ENCODE measurements at places on chromosomes 1 and 21.

- H3K27me3 ChIP-seq, result peaks cover 4% of the 10 kb centered on the region
- no peak overlapping the region for H3K4me3 ChIP-seq
- H3K36me3 ChIP-seq, result no peaks in the 10 kb centered on the region
- ATAC-seq, result no peak
- no peaks in the 10 kb centered on the region for H3K4me1 ChIP-seq
Measured at GRCh38 chr1:61227857-61228550, 145.6 kb downstream of the NFIA start.

DNA sequence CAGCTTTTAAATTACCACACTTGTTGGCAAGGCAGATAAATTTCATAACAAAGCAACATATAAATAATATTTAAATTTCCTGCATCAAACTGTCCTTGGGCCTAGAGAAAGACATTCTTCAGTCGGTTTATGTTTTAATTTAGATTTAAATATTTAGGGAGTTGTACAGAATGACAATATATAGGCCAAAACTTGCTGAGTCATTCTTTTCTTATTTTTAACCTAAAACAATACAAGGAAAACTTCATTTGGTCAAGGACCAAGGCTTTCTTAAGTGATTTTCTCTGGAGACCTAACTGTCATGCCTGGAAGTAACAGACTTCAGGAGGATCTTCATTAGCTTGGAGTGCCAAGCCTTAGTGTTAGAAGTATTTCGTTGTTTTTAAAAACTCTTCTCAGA is 5.6 kb downstream of the MAP10 start:
- H3K27me3 ChIP-seq, result no peaks in the 10 kb centered on the region
- no peak for ATAC-seq
- no peak overlapping the region for H3K4me3 ChIP-seq
- H3K36me3 ChIP-seq, result no peaks in the 10 kb centered on the region
- no peak overlapping the region for H3K27ac ChIP-seq

GRCh38 chr1:162561616-162562469 is at the start of gene UAP1:
UAP1 (plus strand) TSS chr1:162561722; CDS start chr1:162566069, 4,347 bp downstream.
- H3K27me3 ChIP-seq, result no peaks in the 10 kb centered on the region
- peak; percentile 47 for ATAC-seq
- peaks cover 20% of the 10 kb centered on the region for H3K36me3 ChIP-seq

DNA sequence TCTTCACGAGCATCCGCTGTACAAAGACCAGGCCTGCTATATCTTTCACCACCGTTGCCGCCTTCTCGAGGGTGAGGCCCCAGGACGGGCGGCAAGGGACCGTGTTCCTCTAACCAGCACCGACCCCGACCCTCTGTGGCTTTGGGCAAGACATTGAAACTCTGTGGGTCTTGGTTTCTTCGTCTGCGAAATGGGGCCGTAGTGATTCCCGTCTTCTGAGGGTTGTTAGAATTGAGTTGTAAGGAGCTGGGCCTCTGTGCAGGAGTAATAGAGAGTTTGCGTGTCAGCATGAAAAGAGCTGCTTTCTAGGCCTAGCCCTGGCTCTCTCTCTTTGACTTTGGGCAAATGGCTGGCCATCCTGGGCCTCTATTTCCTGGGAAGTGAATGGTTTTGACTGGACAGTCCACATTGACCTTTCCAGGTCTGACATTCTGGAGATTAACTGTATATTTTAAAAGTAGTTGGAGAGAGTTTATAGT is 591 bp downstream of the MRPL37 start:
- peaks cover 50% of the 10 kb centered on the region for H3K36me3 ChIP-seq
- peak overlapping the region; percentile 98 for H3K4me3 ChIP-seq
- peak; percentile 11 for ATAC-seq
- H3K4me1 ChIP-seq, result peaks cover 23% of the 10 kb centered on the region

- peaks cover 21% of the 10 kb centered on the region for H3K4me1 ChIP-seq
- H3K27me3 ChIP-seq, result no peaks in the 10 kb centered on the region
- no peak for ATAC-seq
Measured at GRCh38 chr1:53342735-53343470, 15.0 kb upstream of the LRP8 start.

DNA sequence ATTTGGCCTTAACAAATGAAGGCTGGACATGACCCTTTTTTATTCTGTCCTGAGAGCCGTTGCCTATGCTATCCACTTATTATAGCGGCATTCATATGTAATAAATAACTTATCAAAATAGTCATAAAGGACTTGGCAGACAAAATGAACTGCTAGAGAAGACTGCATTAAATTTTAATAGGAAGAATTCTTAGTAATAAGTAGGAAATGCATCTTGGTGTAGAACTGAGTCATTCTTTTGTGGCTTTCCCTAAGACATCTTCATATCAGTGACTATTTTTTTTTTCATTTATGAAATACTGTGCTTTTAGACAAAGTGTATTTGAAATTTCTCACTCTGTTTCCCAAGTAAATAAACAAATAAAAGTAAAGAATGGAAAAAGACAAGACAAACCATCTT is 45.6 kb downstream of the PBX1 start:
- no peaks in the 10 kb centered on the region for H3K4me1 ChIP-seq
- H3K27ac ChIP-seq, result no peak overlapping the region
- no peak for ATAC-seq
- no peaks in the 10 kb centered on the region for H3K36me3 ChIP-seq

DNA sequence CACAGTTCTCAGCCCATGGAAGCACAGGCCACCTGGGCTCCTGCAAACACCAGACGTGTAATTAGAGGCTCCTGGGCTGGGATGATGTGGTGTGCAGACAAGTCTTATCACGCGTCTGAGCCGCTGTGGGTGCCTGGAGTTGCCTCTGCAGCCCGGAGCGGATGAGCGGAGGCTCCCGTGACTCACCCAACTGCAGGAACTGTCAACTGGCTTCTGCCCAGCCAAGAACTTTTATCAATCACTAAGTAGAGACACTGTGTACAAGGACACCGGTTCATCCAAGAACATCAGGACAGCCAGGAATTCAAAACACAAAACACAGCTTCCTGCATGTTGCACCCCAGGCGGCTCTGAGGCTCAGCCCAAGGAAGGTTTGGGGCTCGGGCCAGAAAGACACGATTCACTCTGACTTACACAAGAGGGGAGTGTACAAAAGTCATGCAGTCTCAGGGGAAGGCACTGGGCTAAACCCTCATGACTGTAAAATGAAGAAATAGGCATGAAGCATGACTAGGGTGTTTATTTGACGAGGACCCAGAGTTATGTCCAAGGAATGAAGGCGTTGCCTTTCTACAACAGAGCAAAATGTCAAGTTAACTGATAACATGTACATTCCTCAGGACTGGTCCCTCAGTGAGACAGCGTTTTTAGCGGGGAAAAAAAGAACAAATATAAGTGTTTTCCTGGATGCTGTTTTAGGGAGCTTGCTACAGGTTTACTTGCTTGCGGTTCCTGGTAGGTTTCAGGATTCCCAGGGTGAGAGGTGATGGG is 21.1 kb downstream of the ERRFI1 start:
- H3K27me3 ChIP-seq, result no peaks in the 10 kb centered on the region
- no peak for ATAC-seq
- H3K27ac ChIP-seq, result no peak overlapping the region
- no peak overlapping the region for H3K4me3 ChIP-seq
- H3K36me3 ChIP-seq, result peaks cover 5% of the 10 kb centered on the region

- H3K27me3 ChIP-seq, result no peaks in the 10 kb centered on the region
- no peaks in the 10 kb centered on the region for H3K4me1 ChIP-seq
- no peak for ATAC-seq
- H3K4me3 ChIP-seq, result no peak overlapping the region
- no peak overlapping the region for H3K27ac ChIP-seq
- H3K36me3 ChIP-seq, result peaks cover 92% of the 10 kb centered on the region
Measured at GRCh38 chr1:161843156-161843555, 77.0 kb downstream of the ATF6 start.

- peaks cover 12% of the 10 kb centered on the region for H3K4me1 ChIP-seq
- ATAC-seq, result peak; percentile 97
- H3K36me3 ChIP-seq, result no peaks in the 10 kb centered on the region
- H3K4me3 ChIP-seq, result peak overlapping the region; percentile 29
Measured at GRCh38 chr1:117346206-117346928, 20.9 kb upstream of the MAN1A2 start.

DNA sequence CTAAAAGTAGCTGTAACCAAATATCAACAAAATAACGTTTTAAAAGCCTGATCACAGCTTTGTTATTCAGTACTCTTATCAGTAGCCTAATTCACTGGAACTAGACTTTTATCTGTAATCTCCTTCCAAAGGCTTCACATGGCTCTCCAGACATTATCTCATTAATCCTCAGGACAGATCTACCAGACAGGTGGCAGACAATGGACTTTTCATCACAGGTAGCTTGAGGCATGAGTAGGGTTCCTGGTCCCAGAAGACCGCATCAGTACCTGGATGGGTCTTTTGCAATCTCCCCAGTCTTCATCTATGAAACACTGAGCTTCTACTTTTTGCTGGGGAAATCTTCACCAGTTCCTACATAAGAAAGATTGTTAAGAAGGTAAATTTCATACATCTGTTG is 132.2 kb upstream of the FOXD3 start:
- H3K27me3 ChIP-seq, result peaks cover 10% of the 10 kb centered on the region
- no peaks in the 10 kb centered on the region for H3K4me1 ChIP-seq
- no peak for ATAC-seq
- H3K27ac ChIP-seq, result no peak overlapping the region

DNA sequence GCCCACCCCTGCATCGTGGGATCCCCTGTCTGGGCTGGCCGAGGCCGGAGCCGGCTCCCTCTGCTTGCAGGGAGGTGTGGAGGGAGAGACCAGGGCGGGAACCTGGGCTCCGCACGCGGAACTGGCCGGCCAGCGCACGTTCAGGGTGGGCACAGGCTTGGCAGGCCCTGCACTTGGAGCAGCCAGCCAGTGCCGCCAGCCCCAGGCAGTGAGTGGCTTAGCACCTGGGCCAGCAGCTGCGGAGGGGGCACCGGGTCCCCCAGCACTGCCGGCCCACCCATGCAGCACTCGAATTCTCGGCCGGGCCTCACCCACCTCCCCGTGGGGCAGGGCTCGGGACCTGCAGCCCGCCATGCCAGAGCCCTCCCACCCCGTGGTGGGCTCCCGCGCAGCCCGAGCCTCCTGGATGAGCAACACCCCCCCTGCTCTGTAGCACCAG is 422.6 kb downstream of the AMY1C start:
- no peaks in the 10 kb centered on the region for H3K27me3 ChIP-seq
- H3K4me3 ChIP-seq, result no peak overlapping the region
- no peaks in the 10 kb centered on the region for H3K4me1 ChIP-seq
- no peak overlapping the region for H3K27ac ChIP-seq
- no peaks in the 10 kb centered on the region for H3K36me3 ChIP-seq

- no peaks in the 10 kb centered on the region for H3K4me1 ChIP-seq
- H3K36me3 ChIP-seq, result no peaks in the 10 kb centered on the region
- H3K27me3 ChIP-seq, result no peaks in the 10 kb centered on the region
Measured at GRCh38 chr21:39984286-39984991, 117.2 kb downstream of the PCP4 start.

- peaks cover 47% of the 10 kb centered on the region for H3K36me3 ChIP-seq
- ATAC-seq, result peak; percentile 5
- peak overlapping the region; percentile 98 for H3K4me3 ChIP-seq
- no peaks in the 10 kb centered on the region for H3K27me3 ChIP-seq
Measured at GRCh38 chr1:32962248-32962896, 2.2 kb downstream of the RNF19B start.

All from activated T-helper 17 cell treated with anti-CD3 and anti-CD28 coated beads, Interleukin-2, amount 50 U/mL, for 72 hours (primary cell).